ENCODE measurements at places on chromosomes 3 and 15.

DNA sequence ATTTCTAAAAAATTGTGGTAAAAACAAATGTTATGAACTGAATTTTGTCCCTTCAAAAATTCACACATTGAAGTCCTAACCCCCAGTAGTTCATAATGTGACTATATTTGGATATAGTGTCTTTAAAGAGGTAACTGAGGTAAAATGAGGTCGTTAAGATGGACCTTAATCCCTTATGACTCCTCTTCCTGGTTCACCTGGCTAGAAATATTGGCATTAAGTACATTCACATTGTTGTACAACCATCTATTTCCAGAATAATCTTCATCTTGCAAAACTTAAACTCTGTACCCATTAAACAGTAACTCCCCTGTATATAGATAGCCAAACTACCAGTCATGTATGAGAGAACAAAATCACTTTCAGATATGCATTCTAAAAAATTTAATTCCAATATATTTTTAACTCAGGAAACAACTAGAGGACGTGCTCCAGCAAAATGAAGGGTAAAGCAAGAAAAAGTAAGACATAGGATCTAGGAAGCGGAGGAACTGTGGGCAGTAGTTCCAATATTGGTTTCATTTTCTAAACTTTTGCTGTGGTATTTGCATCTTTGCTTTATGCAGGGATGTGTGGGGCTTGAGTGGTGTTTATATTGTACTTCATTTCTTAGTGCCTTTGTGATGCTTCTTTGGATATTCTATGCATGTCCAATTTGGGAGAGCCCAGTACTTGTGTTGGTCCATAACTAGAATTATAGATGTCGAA, 36.7 kb upstream of the IL20RB start:
- DNase-seq: no peak

- no peak for DNase-seq
Measured at GRCh38 chr3:11908981-11909698, 62.5 kb upstream of the TAMM41 start.

DNA sequence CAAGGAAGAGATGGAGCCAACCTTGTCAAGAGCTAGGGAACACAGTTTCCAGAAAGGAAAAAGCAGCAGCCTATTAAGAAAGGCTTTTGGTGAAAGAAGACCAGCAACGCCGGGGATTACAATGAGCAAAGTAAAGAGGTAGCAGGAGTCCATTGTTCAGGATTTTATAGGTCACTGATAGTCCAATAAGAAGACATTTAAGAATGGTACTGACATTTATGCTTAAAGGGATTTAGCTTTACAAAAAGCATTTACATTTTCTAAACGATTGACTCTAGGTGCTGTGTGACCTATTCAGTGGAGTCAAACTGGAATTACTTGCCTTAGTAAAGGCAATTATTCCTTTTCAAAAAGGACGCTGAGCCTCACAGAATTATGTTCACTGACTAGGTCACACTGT, 40.8 kb downstream of the CSNK1G1 start:
- DNase-seq: no peak

DNA sequence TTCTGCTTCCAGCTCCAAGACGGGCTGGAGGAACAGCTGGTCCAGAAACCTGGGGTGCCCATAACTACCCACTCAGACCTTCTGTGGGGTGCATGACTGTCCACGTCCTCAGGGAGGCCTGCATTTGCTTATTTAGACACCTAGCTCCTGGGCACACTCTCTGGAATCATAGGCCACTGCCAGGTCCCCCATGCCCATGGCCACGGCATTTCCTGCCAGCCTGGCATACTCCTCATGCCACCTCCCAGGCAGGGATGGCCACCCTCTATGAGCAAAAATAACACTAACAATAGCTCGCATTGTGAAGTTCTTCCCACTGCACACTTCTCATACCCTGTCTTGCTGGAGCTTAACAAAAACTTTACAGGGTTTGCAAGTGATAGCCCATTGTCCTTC, 166.9 kb upstream of the TPM1 start:
- DNase-seq: no peak

- DNase-seq: no peak
Measured at GRCh38 chr3:164390046-164390445, 688.2 kb downstream of the SI start.

DNA sequence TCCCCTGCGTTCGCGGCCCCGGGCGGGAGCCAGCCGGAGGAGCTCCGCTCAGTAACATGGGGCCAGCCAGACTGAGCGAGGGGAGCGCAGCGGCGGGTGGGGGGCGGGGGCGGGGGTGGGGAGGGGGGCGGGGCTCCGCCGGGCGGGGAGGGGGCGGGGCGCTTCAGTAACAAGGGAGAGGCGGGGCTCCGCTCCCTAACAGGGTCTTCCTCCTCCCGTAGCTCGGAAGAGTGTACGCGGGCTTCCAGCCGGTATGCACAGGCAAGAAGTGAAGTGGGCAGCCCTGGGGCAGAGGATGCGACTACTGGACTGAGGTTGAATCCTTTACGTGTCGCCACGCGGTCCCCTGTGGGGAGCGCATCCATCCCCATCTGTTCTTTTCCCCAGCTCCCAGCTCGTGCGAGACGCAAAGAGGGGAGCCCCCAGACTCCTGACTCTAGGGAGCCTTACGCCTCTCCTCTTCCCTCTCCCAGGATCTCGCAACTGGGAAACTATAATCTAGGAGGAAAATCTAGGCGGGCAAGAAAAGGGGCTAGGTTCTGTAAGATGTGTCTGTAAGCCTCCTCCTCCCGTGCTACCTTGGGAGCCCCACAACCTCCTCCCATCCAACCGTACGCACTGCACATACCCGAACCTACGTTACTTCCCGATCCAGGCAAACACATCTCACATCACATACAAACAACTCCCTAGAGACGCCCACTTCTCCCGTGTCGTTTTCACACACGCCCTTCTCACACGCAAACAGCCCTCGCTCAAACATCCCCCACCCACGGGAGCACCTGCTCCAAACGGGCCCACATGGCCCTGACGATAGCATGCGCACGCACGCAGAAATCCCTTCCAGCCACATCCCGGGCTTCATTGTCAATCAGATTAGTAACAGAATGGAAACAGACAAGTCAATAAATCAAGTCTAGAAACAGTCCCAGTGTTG, at the start of gene SHF:
TSS of gene SHF (minus strand) at position 73 of the 937 bp plus-strand sequence. CDS start at position 58, 15 bp downstream.
- DNase-seq: no peak

- no peak for DNase-seq
Measured at GRCh38 chr3:26437678-26438077, 184.9 kb upstream of the LRRC3B start.

GRCh38 chr15:72592676-72593075, 61.8 kb upstream of the GOLGA6B start:
- DNase-seq: no peak

DNA sequence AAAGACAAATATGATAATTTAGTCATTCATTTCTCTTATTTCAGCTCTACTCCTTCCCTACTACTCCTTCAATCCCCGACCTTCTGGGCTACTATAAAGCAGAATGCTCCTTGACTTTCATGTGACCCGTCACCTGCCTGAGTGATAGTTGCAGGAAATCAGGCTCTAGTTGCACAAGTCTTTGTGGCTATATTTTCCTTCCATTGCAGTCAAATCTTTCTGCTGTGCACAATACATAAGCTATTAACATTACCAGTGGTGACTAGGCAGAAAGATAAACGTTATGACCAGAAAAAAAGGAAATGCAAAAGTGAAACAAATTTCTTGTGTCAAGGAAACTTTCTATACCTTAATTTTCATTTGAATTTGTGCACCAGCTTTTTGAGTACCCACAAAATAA, 2.3 kb downstream of the SUCNR1 start:
- DNase-seq: no peak

- DNase-seq: no peak
Measured at GRCh38 chr15:97479957-97480356, 480.5 kb upstream of the ARRDC4 start.

- DNase-seq: no peak
Measured at GRCh38 chr15:23567921-23568320, 2.4 kb downstream of the MKRN3 start.

- DNase-seq: no peak
Measured at GRCh38 chr3:195207731-195208130, 63.2 kb downstream of the XXYLT1 start.

DNA sequence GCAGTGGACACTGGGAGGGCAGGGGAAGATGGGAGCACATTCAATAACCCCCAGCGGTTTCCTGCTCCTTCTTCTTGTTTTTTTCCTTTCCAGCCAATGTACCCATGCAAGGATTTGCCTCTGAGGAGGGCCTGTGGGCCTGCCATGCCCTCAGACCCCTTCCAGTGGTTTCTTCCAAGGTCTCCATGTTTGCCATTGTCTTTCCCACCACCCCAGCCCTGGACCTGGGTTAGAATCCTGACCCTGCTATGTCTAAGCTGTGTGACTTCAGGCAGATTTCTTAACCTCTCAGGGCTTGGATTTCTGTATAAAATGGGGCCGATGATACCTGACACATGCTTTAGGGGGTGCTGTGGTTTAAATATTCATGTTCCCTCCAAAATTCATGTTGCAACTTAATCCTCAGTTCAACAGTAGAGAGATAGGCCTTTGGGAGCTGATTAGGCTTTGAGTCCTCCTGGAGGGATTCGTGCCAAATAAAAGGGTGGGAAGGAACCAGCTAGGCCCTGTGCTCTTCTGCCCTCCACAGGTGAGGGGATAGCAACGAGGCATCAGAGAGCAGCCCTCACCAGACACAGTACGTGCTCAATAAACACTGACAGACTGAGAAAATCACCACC, 46.3 kb upstream of the FLNB start:
- no peak for DNase-seq

DNA sequence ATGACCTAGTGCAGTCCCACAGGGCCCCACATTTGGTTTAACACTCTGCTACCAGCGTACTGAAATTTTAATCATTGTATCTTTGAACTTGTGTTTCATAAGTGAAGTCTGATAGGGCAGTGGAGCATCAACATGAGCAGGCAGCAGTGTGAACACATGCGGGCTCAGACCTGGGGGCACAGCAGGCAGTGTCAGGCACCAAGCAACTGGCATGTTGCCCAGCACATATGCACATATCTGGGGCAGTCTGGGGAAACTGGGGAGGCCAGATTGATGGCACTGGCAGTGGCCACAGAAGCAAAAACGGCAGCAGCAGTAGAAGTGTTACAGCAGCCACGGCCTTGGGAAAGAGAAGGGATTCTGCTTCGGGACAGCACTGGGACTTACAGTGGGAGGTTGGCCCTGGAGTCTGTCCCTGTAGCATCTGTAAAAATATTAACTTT, 353.9 kb upstream of the KCNMB2 start:
- DNase-seq: no peak

GRCh38 chr15:66456211-66456610, 41.4 kb downstream of the SNAPC5 start:
- no peak for DNase-seq

GRCh38 chr3:122085673-122086072, 30.5 kb downstream of the CD86 start:
- no peak for DNase-seq

DNA sequence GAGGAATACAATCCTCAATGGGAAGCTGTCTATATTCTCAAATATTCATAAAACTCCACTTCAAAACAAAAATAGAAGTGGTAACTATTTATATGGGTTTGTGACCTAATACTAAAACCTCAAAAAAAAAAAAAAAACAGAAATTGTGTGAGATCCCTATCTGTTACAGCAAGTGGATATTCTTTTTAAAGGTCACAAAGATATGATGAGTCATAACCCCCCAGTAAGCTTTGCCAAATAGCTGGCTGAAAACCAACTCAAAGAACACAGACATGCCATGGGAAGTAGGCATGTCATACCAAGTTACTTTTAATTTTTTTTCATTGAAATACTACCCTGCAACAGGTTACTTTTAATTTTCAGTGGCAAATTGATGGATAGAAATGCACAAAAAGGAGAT, 62.5 kb downstream of the CBLB start:
- DNase-seq: peak; percentile 47

- DNase-seq: no peak
Measured at GRCh38 chr3:3683261-3683660, 116.0 kb upstream of the LRRN1 start.

- DNase-seq: no peak
Measured at GRCh38 chr15:88075102-88075501, 181.4 kb downstream of the NTRK3 start.

GRCh38 chr3:110816008-110816407, 255.6 kb upstream of the NECTIN3 start:
- DNase-seq: no peak

DNA sequence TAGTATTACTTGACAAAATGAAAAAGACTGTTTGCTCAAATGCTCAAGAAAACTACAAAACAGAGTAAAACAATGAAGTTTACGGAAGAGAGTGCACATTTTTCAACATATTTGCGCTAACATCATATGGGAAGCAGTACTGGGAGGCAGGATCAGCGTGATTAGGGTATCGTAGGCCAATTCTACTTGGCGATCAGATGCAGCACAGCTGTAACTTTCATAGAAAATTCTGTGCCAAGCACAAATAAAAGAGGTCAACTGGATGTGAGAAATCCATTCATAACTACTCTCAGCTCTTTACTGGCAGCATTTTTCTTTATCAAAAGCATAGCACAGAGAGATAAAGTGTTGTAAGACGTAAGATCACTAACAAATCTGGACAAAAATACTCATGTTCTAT, 1196.3 kb upstream of the GBE1 start:
- no peak for DNase-seq

DNA sequence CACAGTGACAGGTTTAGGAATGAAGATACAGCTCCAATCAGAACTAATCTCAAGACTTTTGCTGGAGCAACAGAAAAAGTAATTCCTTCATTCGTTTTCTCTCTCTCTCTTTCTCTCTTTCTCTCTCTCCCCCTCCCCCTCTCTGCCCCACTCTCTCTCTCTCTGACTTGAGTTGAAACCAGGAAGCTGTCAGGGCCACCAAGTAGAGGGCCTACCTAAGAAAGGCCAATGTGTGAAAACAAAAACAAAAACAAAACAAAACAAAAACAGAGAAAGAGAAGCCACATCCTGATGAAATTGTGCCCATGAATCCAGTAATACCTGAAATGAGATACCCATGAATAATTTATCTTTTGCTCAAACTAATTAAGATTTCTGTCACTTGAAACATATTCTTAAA, 72.9 kb downstream of the ATP8B4 start:
- no peak for DNase-seq

DNA sequence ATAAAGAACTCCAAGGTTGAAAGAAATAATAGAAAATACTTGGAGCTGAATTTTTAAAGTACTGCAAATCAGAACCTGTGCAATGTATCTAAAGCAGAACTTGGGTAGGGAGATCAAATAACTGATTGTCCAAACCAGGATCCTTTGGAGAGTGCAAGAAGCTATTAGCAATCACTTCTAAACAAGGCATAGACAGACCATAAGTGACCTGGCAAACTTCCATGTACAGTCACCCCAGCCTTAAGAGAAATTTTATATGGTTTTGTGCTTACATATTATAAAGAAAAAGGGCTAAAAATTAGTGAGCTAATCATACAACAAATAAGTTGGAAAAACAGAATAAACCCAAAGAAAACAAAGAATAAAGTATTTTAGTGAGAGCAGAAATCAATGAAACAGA, 35.2 kb downstream of the ETV5 start:
- no peak for DNase-seq

DNA sequence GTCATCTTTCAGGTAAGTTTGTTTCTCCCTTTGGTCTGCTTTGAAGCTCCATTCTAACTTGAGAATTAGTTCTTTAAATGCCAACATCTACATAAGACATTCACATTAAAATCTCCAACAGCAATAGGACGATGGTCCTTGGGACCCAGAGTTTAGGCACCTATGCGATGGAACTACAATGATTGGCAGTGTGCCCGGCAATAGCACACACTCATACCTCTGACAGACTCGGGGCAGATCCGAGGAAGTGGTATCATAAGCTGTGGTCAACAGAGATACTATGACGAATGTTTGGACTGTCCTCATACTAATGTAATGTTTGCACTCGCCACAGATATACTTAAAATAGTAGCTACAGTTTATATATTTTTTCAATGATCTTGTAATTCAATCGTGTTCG, 34.2 kb upstream of the NR2F2 start:
- DNase-seq: no peak
